ENCODE measurements at places on chromosomes 5 and 9. TPM values are rescaled to one million over a fixed set of nuclear protein-coding genes. Genes with fewer than 3 reads are reported as not detected.

The ADCY2 gene
- total RNA-seq = not detected

The FAM221B gene
- not detected for total RNA-seq

The ARL15 gene
- total RNA-seq = 9.8 TPM

The ABO gene
- not detected for total RNA-seq

Measured in activated naive CD8-positive, alpha-beta T cell treated with anti-CD3 and anti-CD28 coated beads, Interleukin-2, amount 10 ng/mL, durations not matched to agents 7 days and 5 days (primary cell).